ENCODE measurements at places on chromosomes 7 and 10. TPM values are rescaled to one million over a fixed set of nuclear protein-coding genes. Genes with fewer than 3 reads are reported as not detected.

Gene PNLIP
- not detected for total RNA-seq

GRCh38 chr10:119209736-119210355 is 2.5 kb downstream of the GRK5 start:
- no peak for DNase-seq

Gene CFAP58
- 0.75 TPM for total RNA-seq

- DNase-seq: peak; percentile 58
Observed at GRCh38 chr10:87927091-87927490, 63.7 kb downstream of the PTEN start.

GRCh38 chr7:26492816-26493215 is 201.2 kb downstream of the SNX10 start:
- no peak for DNase-seq

GRCh38 chr7:88306590-88307048 is at the start of gene STEAP4:
STEAP4 (minus strand) TSS chr7:88306894; CDS start chr7:88284269, 22,625 bp downstream.
- peak; percentile 83 for DNase-seq

DNA sequence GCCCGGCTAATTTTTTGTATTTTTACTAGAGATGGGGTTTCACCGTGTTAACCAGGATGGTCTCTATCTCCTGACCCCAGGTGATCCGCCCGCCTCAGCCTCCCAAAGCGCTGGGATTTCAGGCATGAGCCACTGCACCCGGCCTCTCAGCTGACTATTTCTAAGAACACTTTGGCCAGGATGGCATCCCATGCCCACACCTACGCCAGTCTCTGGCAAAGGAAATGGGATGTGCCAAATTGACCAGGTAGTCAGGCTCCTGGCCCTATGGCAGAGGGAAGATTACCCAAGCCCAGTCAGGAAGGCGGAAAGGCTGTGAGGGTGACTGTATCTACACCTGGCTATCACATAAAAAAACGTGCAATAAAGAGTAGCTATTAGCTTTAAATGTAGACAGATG is 94.1 kb upstream of the DUSP5 start:
- no peak for DNase-seq

DNA sequence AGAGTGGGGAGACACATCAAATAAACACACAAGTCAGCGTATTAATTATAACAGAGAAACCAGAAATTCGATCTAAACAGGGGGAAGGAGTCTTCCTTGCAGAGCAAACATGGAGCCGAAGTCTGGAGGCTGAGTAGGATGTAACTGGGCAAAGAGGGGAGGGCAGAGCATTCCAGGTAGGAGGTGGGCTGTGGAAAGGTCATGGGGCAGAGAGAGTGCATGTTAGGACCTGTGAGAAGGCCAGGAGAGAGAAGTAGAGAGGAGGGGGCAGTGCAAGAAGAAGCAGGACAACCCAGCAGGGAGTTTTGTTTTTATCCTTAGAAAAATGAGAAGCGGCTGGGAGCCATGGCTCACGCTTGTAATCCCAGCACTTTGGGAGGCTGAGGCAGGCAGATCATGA is 130.8 kb upstream of the GPR26 start:
- DNase-seq: no peak

GRCh38 chr7:77674878-77675277 is 21.4 kb upstream of the RSBN1L start:
- DNase-seq: peak; percentile 57

- DNase-seq: no peak
Observed at GRCh38 chr7:99693100-99693426, 13.3 kb upstream of the CYP3A5 start.

- no peak for DNase-seq
Observed at GRCh38 chr10:58675321-58675720, 162.6 kb downstream of the BICC1 start.

All from renal cortical epithelial cell (primary cell).